ENCODE measurements at places on chromosomes 1 and 21. TPM values are rescaled to one million over a fixed set of nuclear protein-coding genes. Genes with fewer than 3 reads are reported as not detected.
A peak's percentile ranks its signal among the peaks of the same experiment; 100 is the strongest.

DNA sequence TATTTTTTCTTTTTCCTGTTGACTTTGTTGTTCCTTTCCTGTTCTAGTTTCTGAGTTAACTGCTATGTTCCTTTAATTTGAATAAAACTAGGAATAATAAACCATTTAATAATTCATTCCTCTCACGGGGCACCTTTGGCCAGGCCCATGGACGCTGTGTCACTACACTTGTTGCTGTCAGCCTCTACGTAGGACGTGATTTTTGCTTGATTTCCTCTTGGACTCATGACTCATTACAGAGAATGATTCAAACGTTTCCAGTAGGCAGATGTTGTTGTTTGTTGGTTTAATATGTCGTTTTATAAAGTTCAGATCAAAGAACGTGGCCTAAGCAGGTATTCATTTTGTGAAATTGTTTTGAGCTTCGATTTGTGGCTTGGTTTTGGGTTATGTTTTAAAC is 9.1 kb upstream of the SLC19A1 start:
- DNase-seq, result peak; percentile 35

The CRNN gene
- total RNA-seq, result not detected

The VAV3 gene
- total RNA-seq, result 11.4 TPM

The KCNE2 gene
- not detected for total RNA-seq

The LYPD8 gene
- not detected for total RNA-seq

The LEFTY1 gene
- total RNA-seq, result not detected

The ZBTB8A gene
- 6.8 TPM for total RNA-seq

GRCh38 chr1:87794788-87795614 is 466.3 kb downstream of the LMO4 start:
- DNase-seq, result no peak

The FCRL4 gene
- not detected for total RNA-seq

GRCh38 chr1:203036537-203036936 is 10.2 kb downstream of the PPFIA4 start:
- peak; percentile 64 for DNase-seq

The MMP23B gene
- total RNA-seq, result 17.2 TPM

DNA sequence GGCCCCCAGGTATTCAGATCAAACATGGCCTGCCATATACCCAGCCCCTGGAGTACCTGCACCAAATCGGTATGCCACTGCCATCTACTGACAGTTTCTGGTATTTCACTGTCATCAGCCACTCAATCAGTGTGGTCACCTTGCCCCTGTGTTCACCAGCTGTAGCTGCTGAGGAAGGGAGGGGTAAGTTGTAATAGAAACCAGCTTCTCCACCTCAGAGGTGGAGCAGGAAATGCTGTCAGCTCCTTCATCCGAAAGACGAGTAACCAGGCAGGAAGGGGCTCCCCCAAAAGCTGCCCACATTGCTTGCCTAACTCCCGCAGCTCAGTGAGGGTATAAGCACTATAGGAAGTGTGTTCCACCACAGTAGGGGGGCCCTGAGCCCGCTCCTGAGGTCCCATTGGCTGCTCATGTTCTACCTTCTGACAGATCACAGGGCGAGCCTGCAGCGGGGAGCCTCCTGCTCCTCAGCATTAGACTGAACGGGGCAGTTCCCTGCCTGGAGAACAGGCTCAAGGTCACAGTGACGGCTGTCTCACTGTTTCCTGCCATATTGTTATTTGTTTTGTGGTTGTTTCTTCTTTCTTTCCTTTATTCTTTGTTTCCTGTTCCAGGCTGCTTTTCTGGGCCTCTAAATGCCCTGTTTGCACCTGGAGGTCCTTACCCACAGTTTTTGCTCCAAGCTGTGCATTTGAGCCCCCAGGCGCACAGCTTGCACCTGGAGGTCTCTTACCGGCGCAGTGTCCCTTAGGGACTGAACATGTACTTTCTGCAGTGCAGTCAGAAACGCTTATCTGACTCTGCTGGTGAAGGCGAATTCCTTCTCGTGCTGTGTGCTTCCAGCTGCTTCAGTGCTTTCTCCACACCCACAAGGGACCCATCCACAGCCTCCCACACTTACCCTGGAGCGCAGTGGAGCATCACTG is 1638.3 kb downstream of the MRPL39 start:
- no peak for DNase-seq

The FAM167B gene
- 7.5 TPM for total RNA-seq

DNA sequence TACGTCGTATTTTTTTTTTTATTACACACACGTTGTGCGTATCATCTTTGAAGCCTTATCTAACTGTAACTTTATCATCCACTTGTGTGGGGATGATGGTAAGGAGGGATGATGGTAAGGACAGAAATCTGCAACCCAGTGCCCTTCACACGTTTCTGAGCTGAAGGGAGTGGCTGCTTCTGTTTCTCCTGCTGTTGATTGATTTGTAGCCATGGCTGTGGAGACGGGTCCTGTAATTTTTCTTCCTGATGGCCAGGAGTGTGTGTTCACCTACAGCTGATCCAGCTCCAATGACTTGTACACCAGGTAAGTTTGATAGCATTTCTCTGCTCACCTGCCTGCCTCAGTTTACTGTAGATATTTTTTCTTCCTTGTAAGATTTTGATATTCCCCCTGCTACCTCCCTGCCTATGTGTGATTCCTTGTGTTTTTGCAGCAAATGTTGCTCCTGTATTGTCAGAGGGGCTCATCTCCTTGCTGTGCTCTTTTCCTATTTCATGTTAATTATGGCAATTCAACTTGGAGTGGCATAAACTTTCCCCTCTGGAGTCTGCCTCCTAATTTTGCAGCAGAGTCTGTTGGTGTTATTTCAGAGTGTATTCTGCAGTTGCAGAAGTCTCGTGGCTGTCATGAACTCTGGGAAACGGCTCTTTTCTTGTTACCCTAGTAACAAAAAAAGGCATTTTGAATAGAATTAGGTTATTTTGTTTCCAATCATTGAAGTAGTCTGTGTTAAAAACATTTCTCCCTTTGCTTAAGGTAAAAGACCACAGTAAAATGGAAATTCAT is 64.1 kb downstream of the SH3BGR start:
- no peak for DNase-seq

The CRB1 gene
- 0.48 TPM for total RNA-seq

- DNase-seq, result peak; percentile 62
These were observed 21.4 kb downstream of the TEX35 start for GRCh38 chr1:178534137-178534868.

The FCGR2B gene
- total RNA-seq, result 43.4 TPM

DNA sequence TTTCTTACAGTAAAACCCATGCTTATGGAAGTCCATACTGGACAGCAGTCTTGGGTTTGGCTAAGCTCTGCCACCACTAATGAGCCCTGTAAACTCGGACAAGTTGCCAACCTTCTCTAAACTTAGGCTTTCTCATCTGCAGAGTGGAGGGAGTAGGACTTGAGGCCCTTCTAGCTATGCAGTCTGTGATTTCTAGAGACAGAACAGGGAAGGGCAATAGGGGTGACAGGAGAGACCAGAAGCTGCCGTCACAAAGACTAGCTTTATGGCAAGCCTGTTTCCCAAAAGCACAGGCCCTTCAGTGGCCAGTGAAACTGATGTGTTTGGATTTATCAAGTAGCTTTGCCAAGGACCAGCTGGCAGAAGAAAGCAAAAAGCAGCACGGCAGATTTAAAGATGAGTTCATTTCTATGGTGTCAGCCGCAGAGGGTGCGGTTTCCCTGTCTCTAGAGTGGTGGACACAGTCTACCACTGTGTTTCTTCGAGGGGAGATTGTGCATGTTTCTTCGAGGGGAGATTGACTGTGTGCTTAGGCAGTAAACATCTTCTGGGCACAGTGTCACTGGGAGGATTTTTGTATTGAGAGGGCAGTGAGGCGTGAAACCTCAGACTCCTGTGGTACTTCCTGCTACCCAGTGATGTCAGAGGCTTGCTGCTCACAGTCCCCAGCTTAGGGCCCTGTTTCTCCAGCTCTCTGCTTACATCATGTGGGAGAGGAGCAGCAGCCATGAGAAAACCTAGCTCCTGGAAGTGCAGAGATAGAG is 119.0 kb downstream of the ROR1 start:
- no peak for DNase-seq

DNA sequence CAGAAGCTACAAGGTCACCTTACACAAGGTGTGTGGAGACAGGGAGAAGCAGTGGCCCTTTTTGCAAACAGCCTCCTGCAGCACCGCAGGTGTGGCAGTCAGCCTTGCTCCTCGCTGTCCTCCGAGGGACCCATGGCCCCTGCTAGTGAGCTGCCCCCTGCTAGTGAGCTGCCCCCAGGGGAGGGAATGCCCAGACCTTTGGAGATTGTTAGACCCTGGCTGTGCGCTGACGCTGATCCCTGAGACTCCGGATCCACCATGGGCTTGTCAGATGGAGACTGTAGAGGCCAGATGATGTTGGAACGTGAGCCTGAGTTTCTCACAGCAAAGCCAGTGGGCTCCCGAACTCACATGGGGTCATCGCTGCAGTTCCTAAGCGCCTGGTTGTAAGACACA is 172.2 kb downstream of the NPHP4 start:
- DNase-seq, result no peak

DNA sequence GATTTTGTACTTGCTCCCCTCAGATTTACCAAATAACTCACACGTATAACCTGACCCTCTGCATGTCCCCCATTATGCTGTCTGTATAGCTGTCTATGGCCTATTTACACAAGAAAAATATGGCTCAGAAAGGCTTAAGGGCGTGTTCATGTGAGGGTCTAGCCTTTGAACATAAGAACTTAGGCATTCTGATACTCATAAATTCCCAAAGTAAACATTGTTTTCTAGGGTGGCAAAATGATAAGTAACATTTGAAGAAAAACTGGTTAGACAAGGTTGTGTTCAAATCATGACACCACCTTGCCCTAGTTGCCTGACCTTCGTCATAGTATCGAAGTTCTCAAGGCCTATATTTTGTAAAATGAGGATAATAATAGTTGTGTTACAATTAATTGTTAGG is 394.6 kb downstream of the LRRIQ3 start:
- DNase-seq, result no peak

The NES gene
- 49.5 TPM for total RNA-seq

The PEAR1 gene
- total RNA-seq, result 17.7 TPM

- no peak for DNase-seq
These were observed 12.1 kb downstream of the OSBPL9 start for GRCh38 chr1:51628715-51629590.

GRCh38 chr21:42971897-42972275 is 2.5 kb upstream of the PKNOX1 start:
- peak; percentile 81 for DNase-seq

The TAS1R1 gene
- total RNA-seq, result not detected

DNA sequence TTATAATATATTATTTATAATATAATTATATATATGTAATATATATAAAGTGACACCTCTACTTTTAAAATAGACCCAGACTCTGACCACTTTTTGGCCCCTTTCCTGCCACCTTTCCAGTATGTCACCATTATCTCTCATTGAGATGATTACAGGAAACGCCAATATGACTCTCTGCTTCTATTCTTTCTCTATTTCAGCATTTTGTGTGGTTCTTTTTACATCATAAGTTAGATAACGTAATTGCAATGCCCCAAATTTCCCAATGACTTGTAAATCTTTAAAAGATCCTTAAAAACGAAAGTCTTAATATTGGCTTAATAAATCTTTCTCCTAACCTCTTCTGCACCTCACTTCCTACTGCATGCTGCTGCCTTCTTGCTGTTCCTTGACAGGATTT is 8.1 kb upstream of the GBP5 start:
- no peak for DNase-seq

The DTL gene
- 0.16 TPM for total RNA-seq

GRCh38 chr1:203555511-203556046 is 61.6 kb downstream of the OPTC start:
- no peak for DNase-seq

- DNase-seq, result no peak
These were observed 13.3 kb downstream of the F3 start for GRCh38 chr1:94528299-94528698.

The TRIM58 gene
- 0.96 TPM for total RNA-seq

DNA sequence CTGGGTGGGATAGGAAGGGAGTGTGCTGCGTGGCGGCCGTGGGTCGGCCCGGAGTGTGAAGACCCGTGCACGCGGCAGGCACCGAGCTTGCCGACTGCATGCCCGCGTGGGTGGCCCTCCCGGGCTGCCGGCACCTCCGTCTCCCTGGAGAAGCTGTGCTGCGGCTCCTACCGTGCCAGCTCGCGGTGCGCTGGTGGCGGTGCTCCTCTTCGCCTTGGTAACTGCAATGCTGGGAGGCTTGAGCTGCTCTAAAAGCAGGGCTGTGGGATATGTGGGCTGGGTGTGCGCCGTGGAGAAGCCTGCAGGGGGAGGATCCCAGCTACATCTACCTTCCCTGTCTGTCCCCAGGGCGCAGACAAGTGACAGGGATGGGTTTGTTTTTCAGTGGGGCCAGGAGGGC is 2.4 kb downstream of the GABRD start:
- no peak for DNase-seq

DNA sequence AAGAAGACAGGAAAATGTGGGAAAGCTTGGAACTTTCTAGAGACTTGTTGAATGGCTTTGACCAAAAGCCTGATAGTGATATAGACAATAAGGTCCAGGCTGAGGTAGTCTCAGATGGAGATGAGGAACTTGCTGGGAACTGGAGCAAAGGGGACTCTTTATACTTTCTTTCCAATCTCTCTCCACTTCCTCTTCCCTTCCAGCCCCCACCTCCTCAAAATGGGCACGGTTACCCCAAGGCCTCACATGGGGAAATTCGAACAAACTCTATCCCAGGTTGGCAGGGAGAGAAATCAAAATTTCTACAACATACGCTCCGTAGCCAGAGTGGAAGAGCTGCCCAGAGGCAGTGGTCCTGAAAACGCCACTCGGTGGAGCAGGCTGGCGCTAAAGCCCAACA is 15.2 kb downstream of the PPT1 start:
- no peak for DNase-seq

The CD53 gene
- 93.6 TPM for total RNA-seq

- DNase-seq, result no peak
These were observed at the start of gene OR10T2 for GRCh38 chr1:158398818-158399514. TSS of gene OR10T2 (minus strand) at chr1:158399466. CDS start at chr1:158399466, 0 bp downstream.

- DNase-seq, result no peak
These were observed 41.3 kb upstream of the KCNE1 start for GRCh38 chr21:34553151-34553952.

- no peak for DNase-seq
These were observed 554.3 kb upstream of the B3GALT2 start for GRCh38 chr1:193740762-193741161.

The TNFRSF1B gene
- total RNA-seq, result 95.6 TPM

The ASCL5 gene
- total RNA-seq, result not detected

The TMEM82 gene
- total RNA-seq, result not detected

GRCh38 chr21:35475762-35476161 is 426.7 kb upstream of the RUNX1 start:
- DNase-seq, result no peak

Data from mesenteric fat pad (tissue), 1 donor.